DND-41 (cell line): ENCODE measurements at places on chromosomes 13 and 19.

DNA sequence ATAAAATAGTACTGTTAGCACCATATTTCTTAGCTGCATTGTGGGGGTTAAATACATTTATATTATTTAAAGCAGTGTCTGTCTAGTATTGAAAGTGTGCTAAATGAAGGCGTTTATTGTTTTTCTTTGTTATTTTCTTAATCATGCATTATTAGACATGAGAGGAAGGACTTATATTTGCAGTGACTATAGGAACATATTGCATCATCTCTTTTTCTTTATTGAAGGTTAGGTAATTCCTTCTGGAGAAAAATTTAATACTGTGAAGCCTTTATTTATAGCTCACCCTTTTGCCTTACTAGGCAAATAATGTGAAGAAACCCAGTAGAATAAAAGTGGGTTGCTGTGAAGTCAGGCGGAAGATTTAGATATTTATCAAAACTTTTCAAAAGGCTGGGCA is 78.9 kb upstream of the ZNF420 start:
- DNase-seq = no peak

DNA sequence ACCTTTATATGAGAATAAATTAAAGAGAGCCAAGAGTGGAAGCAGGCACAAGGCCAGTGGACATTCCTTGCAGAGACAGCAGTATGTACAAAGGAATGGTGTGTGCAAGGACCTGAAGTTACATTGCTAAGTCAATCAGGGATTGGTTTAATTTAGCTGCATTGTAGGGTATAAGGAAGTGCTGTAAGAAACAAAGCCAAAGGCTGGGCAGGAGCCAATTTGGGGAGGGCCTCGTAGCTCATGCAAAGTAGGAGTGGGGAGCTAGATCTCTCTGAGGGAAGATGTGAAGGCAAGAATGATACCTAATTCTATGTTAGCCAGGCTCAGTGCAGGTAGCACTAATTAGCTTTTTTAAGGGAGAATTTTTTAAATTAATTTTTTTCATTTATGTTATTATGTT is 76.7 kb downstream of the SLAIN1 start:
- DNase-seq = no peak

DNA sequence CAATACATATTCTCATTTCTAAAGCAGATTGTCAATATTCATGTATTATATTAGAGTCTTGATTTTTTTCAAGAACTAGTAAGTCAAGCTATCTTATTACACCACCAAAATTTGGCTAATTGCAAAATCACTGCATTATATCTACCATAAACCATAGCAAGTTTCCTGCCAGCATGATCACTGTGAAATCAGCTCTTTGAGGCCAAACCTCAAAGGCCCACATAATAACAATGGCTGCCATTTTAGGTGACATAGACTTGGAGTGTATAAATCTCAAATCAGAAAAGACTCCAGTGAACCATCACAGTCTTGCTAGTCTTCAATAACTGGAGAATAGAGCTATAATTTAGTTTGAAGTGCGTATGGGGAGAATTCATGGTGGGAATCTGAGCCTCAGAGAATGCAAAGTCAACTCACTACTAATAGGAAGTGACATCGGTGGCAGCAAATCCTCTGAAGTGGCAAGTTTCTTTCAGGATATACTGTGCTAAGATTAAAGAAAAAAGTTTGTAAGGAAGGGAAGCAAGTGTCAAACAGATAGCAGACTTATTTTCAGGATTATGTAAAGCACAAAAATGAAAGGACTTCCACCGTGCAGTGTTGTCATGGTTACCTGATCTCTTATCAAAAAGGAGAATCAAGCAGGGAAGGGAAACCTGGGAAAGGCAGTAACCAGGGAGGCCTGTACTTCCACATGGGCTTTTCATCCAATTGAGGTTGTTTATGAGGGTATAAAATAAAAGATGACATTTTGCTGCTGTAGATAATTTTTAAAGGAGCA is 117.4 kb upstream of the FNDC3A start:
- no peak for DNase-seq

- DNase-seq = no peak
Measured at GRCh38 chr19:47106821-47107201, 6.8 kb downstream of the ZC3H4 start.

GRCh38 chr13:75296641-75297040 is 185.3 kb downstream of the TBC1D4 start:
- no peak for DNase-seq

DNA sequence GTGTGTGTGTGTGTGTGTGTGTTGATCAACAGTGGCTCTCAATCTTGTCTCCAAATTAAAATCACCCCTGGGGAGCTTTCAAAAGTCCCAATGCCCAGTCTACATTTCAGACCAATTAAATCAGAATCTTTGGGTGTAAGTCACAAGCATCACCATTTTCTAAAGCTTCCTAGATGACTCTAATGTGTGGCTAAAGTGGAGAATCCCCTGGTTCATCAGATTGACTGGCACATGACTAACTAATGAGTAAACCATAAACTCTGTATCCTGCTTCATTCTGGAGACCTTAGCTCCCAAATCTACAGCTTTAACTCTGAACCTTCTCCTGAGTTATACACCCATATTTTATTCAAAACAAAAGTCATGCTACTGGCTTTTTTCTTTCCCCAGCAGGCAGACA is 131.3 kb downstream of the SUCLA2 start:
- no peak for DNase-seq

- DNase-seq = no peak
Measured at GRCh38 chr19:30920222-30920621, 429.0 kb downstream of the TSHZ3 start.

GRCh38 chr13:48426052-48426451 is 13.1 kb upstream of the LPAR6 start:
- DNase-seq = no peak

- DNase-seq = no peak
Measured at GRCh38 chr19:39085392-39085791, 1.2 kb downstream of the ACP7 start.

- no peak for DNase-seq
Measured at GRCh38 chr13:73259061-73260017, 200.5 kb downstream of the KLF5 start.

DNA sequence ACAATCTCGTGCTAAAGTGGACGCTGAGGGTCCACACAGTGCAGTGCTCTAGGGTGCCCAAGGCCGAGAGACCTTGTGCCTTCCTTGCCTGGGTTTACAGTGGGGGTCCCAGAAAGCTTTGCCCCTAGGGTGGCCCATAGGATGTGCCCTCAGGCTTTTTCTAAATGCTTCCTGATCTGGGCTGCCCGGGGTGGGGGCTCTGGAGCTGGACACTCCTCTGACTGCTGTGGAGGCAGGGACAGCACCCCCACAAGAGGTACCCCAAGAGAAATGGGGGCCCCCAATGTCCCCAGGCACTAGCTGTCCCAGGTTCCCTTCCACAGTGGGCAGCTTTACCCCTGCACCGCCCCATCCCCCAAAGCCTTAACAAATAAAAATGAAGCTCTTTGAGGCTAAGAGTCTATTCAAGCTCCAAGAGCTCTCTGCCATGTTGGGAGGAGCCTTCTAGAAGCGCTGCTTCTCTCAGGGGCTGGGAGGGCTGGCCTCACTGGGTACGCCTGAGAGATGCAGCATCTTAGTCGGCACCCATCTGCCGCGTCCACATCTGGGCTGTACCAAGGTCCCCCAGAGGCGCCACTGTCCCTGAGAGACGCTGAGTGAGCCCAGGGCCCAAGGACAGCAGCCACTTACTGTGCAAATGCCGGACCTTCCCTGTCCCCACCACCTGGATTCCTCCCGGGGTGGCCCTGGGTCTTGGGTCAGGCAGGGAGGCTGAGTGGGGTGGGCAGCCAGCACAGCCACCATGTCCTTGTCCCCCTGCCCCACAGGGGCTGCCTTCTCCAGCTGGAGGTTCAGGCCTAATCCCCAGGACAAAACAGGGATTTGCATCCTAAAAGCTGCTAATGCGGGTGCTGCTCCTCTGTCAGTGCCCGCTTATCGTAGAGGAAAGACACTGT is 27.4 kb downstream of the CEBPA start:
- DNase-seq = no peak

DNA sequence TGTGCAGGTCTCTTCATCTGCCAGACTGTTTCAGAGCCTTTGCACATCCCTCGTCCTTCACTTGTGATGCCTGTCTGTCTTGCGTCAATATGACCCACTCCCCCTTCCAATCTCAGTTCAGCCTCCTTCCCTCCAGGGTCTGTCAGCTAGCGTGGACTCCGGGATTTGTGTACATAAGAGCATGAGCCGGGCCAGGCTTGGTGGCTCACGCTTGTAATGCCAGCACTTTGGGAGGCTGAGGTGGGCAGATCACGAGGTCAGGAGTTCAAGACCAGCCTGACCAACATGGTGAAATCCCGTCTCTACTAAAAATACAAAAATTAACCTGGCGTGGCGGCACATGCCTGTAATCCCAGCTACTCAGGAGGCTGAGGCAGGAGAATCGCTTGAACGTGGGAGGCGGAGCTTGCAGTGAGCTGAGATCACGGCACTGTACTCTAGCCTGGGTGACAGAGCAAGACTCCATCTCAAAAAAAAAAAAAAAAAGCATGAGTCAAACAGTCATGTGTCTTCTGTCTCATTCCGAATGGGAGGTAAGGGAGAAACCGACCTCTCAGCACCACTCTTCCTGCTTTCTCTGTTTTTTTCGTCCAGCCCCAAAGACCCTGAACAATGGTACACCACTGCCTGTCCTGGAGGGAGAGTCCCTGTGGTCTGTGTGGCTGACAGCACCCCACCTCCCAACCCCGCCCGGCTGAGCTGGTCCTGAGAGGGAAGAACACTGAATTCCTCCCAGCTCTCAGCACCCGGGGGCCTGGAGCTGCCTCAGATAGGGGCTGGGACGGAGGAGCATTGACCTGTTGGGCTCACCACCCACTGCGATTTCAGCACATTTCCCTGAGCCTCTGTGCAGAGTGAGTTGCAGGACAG is 2.4 kb upstream of the SIGLEC9 start:
- DNase-seq = no peak

GRCh38 chr13:20812890-20813289 is 39.1 kb upstream of the EEF1AKMT1 start:
- no peak for DNase-seq

DNA sequence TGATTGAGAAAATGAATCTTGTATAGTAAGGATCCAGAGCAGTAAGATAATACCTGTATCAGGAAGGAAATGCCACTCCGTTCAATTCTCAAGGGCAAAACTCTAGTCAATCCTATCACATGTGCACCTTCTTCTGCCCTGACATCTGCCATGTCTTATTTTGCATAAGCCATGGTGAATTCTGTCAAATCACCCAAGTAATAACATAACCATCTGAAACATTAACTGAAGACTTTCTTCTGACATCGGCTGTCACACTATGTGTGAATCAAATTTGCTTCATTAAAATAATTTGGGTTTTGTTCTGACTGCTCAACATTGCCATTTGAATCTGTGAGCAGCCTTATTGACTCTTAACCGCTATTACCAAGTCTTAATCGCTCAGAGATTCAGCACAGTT is 91.2 kb downstream of the PCDH9 start:
- DNase-seq = no peak

- no peak for DNase-seq
Measured at GRCh38 chr13:59230484-59231264, 933.1 kb downstream of the DIAPH3 start.

DNA sequence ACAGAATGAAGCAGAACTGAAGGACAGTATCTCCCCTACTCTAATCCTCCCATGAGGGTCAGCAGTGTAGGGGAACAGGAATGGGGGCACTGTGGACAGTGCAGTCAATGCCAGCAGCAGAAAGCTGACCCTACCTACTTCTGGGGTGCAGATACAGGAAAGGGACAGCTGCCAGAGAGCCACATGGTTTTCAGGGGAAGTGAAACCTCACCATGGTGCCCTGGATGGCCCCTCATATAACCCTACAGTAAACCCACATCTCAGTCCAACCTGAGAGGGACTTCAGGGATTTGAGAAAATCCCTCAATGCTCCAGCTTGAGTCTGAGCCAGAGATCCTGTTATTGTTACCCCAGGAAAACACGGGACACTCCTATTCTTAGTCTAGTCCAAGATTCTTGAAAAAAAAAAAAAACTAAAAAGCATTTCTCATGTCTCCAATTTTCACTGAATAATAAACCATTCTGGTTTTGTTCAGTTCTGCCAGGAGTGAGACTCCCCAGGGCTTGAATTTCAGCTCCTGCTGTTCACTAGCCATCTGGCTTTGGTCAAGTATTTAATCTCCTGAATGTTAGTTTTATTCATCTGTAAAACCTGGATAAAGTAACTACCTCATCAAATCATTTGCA is 511.6 kb upstream of the ARGLU1 start:
- no peak for DNase-seq

- peak; percentile 49 for DNase-seq
Measured at GRCh38 chr19:2274931-2275535, 6.9 kb downstream of the PEAK3 start.

DNA sequence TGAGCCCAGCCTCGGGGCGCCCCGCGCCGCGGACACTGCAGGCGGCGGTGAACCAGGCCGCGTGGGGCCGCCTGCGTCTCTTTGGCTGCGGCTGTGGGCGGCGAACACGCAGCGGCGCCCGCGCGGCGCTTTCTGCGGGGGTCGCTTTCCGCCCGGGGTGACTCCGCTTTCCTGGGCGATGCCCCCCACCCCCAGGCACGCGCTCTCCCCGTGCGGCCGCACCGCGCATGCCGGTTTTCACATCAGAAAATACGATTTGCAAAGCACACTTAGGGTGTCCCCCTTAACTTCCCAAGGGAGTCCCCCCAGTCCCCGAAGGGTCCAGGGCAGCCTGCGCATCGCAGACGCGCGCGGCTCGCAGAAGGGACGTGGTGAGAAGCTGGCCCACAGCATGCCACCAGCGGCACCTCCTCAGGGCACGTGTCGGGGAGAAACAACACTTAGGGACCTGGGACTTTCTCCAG is 5.3 kb downstream of the F7 start:
- no peak for DNase-seq

DNA sequence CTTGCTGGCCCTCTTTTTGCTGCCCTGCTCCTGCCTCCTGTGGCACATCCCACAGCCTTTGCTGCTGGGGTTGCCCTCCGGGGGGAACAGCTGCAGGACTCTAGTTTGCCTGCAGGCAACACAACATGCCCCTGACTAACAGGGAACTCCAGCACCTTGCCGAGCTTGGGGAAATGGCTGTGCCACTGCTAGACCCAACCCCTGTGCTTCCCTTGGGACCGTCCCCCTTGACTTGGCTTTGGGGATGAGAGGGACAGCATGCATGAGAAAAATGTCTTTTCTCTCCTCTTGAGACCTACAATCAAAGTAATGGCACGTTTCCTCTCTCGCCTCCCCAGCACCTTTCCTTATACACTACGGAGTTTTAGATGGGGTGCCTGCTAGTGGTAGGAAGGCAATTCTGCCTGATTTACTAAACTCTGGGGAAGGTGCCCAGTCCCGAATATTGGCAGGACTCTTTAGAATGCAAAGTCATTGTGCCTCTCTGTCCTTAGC is 12.4 kb upstream of the VWA8 start:
- DNase-seq = no peak

GRCh38 chr19:850221-850978 is 1.7 kb upstream of the ELANE start:
- peak; percentile 21 for DNase-seq
